ENCODE measurements at places on chromosomes 1 and 21.

GRCh38 chr1:154609398-154610380 is 1.7 kb upstream of the ADAR start:
- no peak for DNase-seq

- DNase-seq: no peak
Observed at GRCh38 chr1:3638027-3638426, 11.9 kb downstream of the WRAP73 start.

DNA sequence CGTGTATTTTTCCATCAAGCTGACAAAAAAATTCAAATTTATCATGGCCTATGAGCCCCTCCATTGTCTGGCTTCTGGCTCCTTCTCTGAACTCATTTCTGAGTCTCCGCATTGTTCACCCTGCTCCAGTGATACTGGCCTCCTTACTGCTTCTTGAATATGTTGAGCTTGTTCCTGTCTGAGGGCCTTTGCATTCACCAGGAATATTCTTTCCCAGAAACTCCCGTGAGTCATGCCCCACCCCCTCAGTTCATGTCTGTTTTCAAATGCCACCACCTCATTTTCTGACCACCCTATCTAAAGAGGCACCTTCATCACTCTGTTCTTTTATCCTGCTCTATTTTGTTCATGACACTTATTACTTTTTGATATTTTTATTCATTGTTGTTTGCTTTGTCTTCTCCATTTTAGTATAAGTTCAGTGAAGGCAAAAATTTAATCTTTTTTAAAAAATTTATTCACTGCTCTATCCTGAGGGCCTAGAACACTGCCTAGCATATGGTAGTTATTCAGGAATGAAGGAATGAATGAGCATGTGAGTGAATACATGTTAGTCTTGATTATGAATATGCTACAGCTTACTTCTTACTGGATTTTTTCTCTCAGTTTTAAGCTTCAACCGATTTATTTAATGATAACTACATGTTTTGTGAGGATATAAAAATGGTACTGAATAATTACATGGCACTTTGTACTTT is 140.4 kb upstream of the C1orf105 start:
- DNase-seq: no peak

DNA sequence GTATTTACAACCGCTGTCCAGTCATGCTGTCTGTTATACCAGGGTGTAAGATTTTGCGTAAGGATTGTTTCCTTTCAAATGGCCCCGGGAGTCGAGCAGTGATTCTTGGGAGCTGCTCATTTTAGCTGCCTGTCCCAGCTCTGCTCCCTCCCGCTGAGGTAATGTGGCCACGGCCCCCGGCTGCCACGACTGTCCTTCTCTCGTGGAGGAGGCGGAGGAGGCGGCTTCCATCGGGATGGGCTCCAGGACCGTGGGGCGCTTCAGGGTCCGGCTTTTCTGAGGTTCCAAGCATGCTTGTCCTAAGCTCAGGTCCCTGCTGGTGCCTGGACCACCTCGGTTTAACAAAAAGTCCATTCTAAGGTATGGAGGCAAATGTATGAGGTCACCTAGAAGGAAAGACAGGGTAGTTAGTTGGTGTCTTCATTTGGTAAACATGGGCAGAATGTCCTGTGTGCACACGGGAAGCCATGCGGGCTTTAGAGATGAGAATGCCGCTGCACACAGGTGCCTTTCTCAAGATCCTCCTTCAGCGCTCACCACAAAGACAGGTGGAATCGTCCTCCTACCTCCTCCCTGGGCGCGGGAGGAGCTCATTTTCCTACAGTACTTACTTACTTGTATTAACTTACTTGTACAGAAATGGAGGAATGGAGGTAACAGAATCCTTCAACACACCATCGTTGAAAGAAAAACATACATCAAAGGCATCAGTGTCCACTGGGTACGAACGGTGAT is 145.9 kb downstream of the PCP4 start:
- DNase-seq: no peak

DNA sequence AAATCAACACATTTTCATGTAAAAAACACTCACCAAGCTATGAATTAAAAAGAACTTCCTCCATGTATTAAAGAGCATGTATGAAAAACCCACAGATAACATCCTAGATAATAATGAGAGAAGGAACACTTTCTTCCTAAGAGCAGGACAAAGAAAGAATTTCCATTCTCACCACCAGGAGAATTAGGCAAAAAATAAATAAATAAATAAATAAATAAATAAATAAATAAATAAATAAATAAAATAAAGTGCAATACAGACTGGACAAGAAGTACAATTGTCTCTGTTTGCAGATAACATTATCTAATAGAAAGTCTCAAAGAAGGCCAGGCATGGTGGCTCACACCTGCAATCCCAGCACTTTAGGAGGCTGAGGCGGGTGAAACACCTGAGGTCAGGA is 218.2 kb downstream of the BRINP3 start:
- DNase-seq: no peak

DNA sequence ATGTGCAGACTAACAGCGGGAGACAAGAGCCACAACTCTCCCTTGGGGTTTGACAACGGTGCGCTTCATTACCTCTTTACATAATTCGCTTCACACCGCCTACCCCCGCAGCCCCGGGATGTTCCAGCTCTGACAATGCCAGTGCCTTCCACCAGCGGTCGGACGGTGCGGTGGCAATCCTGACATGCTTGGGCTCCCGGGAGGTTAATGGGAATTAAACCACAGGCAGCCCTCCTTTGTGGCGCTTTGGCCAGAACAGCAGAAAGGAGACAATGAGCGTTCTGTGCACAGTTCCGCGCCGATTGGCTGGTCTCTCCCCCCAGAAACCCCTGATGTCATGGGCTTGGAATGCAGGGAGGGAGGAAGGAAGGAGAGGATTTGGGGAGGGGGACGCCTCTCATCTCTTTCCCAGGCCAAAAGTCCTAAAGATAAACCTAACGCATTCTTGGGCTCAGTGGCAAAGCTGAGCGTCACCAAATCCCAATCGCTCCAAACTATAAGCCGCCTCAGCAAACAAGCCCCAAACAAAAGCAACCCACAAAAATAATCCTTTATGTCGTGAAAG is 1.3 kb downstream of the CNN3 start:
- peak; percentile 94 for DNase-seq

- DNase-seq: no peak
Observed at GRCh38 chr1:150791585-150791984, 16.5 kb downstream of the CTSK start.

- DNase-seq: no peak
Observed at GRCh38 chr1:240732390-240732789, 120.4 kb upstream of the GREM2 start.

- peak; percentile 53 for DNase-seq
Observed at GRCh38 chr1:234656944-234657654, 47.1 kb upstream of the IRF2BP2 start.

- no peak for DNase-seq
Observed at GRCh38 chr1:177825276-177825901, 144.5 kb downstream of the SEC16B start.

GRCh38 chr1:55775007-55775406 is 559.8 kb upstream of the USP24 start:
- DNase-seq: no peak

DNA sequence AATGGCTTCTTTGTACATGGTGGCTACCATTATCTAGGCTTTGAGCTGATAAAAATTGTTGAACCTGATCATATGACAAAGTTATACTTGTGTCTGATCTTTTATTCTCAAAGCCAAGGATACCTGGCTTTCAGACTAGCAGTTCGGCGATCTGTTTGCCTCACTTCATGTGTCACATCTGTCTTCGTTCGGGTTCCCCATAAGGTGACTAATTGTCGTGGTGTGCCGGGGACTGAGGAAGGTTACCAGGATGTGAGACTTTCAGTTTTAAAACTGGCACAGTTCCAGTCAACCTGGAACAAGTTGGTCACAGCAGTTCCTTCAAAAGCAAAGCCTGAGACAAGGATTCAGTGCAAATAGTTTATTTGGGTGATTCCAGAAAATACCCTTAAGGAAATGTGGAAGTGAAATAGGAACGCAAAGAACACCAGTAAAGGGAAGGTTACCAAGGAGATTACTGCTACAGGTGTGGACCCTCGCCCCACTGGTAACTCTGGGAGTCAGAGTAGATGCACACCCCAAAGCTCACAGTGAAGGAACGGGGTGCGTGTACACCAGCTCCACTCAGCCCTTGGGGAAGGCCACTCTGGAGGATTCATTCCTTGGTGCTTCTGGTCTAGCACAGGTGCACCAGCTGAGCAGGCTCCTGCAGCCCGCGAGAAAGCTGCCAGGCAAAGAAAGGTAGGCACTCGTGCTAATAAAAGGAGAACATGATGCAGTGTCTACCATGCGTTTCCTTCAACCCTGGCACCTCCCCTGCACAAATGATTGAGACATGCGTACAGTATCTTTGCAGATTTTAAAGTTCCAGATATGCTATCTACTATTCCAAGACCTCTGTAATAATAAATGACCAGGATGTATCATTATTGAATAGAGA is 69.0 kb downstream of the VWA5B1 start:
- no peak for DNase-seq

DNA sequence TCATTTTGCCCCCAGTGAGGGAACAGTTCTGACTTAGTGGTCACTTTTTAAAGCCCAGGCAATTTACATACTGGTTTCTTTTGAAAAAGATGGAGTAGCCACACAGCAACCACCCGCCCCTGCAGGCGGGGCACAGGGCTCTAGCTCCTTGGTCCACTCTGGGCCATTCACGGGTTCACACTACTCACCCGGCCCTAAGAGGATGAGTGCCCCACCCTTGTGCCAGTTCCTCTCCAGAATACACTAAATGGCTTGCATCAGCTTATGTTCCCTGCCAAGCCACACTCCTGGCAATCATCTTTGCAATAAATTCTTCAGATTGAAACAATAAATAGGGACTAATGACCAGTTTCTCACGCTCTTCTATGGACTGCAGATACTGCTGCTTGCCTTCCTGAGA is 15.7 kb upstream of the ATP13A2 start:
- DNase-seq: no peak

DNA sequence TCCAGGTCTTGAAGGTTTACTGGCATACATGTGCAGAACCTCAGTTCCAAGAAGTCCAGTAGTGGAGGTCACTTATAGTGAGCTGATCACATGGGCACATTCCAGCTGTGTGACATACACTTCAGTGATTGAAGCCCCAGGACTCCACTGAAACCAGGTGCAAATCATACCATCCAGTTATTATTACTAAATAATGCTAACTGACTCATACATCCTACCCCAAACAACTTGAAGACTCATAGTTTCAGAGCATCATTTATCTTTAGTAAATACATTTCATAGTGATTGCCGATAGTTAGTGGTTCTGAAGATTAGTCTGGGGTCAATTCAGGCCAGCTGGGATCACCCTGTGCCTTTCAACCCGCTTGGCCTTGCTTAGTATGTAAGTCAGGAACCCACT is 137.9 kb upstream of the UBE2U start:
- no peak for DNase-seq

DNA sequence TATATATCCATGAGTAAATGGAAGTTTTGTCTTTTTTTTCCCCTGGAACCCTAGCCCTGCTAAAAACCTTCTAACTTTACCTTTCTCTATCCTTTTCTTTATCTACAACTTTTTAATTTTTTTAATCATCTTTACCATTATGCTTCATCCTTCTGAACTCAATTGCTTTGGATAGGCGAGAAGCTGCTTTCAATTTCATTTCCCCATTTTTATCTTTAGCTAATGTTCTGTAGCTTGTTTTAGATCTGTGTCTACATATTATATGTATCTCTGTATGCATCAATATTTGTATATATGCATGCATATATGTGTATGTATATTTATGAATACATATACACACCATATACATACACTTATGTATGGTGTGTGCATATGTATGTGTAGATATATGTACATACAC is 57.4 kb downstream of the PTPRC start:
- no peak for DNase-seq

- no peak for DNase-seq
Observed at GRCh38 chr1:230030122-230030821, 36.8 kb upstream of the GALNT2 start.

DNA sequence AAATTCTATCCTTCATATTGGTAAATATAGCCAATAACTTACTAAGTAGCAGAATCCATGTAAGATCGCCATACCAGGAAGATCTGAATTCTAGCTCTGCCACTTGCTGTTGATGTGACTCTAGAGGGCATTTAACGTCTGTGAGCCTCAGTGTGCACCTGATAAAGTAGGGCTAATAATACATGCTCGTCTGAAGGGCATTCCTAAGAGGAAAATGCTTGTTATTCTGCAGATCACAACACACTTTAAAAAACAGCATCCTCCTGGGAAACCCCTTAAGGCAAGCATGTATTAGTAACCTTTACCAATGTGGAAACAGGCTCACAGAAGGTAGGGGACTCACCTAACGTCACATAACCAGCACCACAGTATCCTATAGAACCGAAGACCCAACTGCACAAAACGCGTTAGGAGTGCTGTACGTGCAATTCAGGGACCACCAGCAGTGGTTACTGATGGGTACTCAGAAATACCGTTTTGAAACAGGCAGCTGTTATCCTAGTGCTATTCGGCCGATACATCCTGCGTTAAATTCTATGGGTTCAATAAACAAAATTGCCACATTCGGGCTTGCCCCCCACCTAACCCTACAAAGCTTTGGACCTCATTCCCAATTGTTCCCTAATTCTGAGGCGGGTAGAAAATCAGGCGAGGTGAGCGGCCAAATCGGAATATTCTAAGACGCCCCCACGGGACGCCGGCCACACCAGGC is 758 bp downstream of the DEPDC1 start:
- no peak for DNase-seq

- peak; percentile 92 for DNase-seq
Observed at GRCh38 chr1:157193702-157194391, 55.7 kb upstream of the ETV3 start.

GRCh38 chr21:21715266-21715969 is 717.2 kb downstream of the NCAM2 start:
- DNase-seq: no peak

DNA sequence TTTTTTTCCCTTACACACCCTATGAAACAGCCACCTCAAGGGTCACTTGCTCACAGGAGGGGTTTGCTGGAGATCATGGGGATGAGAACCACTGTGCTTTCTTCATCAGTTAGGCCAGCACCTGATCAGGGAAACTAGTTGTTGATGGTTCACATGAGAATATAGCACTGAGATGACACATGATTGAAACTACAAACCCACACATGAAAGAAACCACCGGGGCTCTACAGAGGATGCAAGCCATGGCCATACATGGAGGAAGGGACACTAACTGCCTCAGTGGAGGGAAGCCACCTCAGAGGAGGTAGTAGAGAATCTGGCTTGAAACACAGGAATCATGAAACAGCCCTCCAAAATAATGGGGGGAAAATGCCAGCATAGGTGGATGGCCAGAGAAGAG is 63.2 kb downstream of the PRKAB2 start:
- no peak for DNase-seq

DNA sequence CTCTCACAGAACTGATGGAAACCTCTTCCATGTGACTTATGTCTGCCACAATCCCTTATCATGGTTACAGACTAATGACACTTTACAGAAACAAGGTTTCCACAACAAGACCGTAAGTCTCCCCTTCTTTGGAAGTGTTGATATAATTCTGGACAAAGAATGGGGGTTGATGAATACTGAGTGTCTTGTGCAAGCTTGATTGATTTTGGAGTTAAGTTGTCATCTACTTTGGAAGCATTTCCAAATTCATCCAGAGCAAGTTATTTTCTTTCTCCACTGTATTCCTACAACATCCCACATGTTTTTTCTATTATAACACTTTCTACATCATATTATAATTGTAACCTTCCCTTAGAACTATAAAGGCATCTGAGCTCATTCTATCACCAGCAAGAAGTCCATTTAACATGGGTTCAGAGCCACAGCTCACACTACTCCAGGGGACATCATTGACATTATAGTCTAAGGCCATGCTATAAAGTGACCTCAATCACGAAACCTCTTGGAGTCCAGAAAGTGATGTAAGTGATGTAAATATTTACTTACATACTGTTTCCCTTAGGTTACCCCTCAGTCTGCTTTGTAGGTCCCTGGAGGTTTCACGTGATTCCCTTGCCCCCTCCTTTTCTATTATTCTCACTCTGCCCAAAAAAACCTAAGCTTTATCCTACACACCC is 125.7 kb upstream of the PBX1 start:
- DNase-seq: no peak

Data from esophagus muscularis mucosa (tissue), 4 donors.